ENCODE measurements at places on chromosomes 12 and 14.
A peak's percentile ranks its signal among the peaks of the same experiment; 100 is the strongest.

GRCh38 chr12:121144416-121144914 lies 11.8 kb downstream of the P2RX7 start:
- no peaks in the 10 kb centered on the region for H3K27me3 ChIP-seq
- H3K27ac ChIP-seq: peak overlapping the region; percentile 70
- DNase-seq: no peak

DNA sequence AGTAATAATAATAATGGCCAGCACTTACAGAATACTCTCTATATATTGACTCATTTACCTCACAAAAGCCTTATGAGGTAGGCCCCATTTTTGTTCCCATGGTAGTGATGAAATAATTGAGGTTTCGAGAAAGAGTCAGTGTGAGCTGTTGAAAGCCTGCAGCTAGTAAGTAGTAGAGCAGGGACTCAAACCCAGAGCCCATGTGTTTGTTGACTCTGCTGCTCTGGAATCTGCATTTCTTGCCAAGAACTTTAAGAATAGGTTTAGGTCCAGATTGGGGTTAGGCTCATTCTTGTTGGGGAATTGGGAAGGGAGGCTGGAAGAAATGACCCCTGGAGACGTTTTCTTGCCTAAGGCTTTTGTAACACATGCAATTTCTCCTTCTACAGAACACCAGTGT lies 27.9 kb downstream of the DYRK4 start:
- H3K27ac ChIP-seq: no peak overlapping the region
- H3K4me1 ChIP-seq: no peaks in the 10 kb centered on the region
- peaks cover 7% of the 10 kb centered on the region for H3K36me3 ChIP-seq
- no peak overlapping the region for H3K4me3 ChIP-seq
- DNase-seq: no peak

DNA sequence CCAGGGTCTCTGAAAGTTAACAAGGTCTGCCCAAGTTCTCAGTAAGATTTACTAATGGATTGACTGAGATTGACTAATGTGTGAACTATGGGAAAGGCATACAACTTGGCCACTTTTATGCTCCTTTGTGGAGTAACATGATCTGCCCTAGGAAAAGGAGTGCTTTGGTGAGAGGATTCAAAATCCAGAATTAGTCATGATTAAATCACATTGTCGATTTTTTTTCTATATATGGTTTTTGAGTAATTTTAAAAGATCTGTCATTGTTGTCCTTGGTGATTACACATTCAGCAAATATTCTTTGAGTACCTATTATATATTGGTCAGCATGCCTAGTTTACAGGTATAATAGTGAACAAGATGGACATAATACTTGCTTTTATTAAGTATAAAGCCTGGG lies 147.7 kb upstream of the SYT10 start:
- H3K27ac ChIP-seq: no peak overlapping the region
- H3K36me3 ChIP-seq: no peaks in the 10 kb centered on the region

DNA sequence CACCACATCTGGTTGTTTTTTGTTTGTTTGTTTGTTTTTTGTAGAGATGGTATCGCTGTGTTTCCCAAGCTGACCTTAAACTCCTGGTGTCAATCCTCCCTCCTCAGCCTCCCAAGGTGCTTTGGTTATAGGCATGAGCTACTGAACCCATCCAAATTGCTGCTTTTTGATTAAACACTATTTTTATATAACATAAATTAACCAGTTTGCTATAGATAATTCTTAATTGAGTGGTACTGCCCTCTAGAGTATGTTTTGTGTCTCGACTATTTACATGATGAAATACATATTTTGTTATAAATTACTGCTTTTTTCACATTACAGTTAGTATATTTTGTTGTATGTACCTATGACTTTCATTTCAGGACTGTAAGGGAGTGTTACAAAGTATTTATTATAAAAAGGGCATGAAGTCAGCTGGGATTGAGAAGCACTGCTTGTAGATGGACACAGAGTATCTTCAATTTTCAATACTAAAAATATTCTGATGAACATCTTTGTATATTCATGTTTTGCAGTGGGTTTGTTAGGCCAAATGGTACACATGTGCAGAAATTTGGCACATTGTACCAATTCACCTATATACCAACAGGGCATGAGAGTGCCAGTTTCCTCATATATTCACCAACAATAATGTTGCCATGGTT lies 14.9 kb upstream of the SCAF11 start:
- H3K36me3 ChIP-seq: no peaks in the 10 kb centered on the region
- H3K4me1 ChIP-seq: no peaks in the 10 kb centered on the region
- H3K4me3 ChIP-seq: no peak overlapping the region
- no peak overlapping the region for H3K27ac ChIP-seq

GRCh38 chr12:107330831-107331431 lies 237.6 kb upstream of the CRY1 start:
- peaks cover 5% of the 10 kb centered on the region for H3K4me1 ChIP-seq
- H3K36me3 ChIP-seq: peaks cover 4% of the 10 kb centered on the region
- peaks cover 48% of the 10 kb centered on the region for H3K27me3 ChIP-seq
- H3K27ac ChIP-seq: no peak overlapping the region

- H3K4me3 ChIP-seq: no peak overlapping the region
- no peaks in the 10 kb centered on the region for H3K4me1 ChIP-seq
- no peak for DNase-seq
- no peak overlapping the region for H3K27ac ChIP-seq
- H3K27me3 ChIP-seq: no peaks in the 10 kb centered on the region
Measured at GRCh38 chr12:19689226-19689625, 249.9 kb downstream of the AEBP2 start.

- no peak overlapping the region for H3K4me3 ChIP-seq
- H3K27ac ChIP-seq: no peak overlapping the region
- DNase-seq: no peak
Measured at GRCh38 chr12:50699940-50700339, 64.0 kb upstream of the ATF1 start.

GRCh38 chr12:33639975-33640374 lies 200.4 kb upstream of the SYT10 start:
- H3K27me3 ChIP-seq: no peaks in the 10 kb centered on the region
- H3K4me3 ChIP-seq: no peak overlapping the region
- no peak for DNase-seq
- no peaks in the 10 kb centered on the region for H3K4me1 ChIP-seq
- no peak overlapping the region for H3K27ac ChIP-seq

- H3K27ac ChIP-seq: peak overlapping the region; percentile 56
- no peaks in the 10 kb centered on the region for H3K27me3 ChIP-seq
- no peaks in the 10 kb centered on the region for H3K4me1 ChIP-seq
- H3K36me3 ChIP-seq: peaks cover 4% of the 10 kb centered on the region
Measured at GRCh38 chr12:107032266-107032665, 45.3 kb upstream of the MTERF2 start.

- no peak overlapping the region for H3K4me3 ChIP-seq
- H3K27ac ChIP-seq: no peak overlapping the region
- no peaks in the 10 kb centered on the region for H3K36me3 ChIP-seq
Measured at GRCh38 chr12:64911912-64912311, 87.5 kb downstream of the TBC1D30 start.
